Activated T-helper 9 cell treated with anti-CD3 and anti-CD28 coated beads, Interleukin-2, amount 50 U/mL, for 16 hours (primary cell): ENCODE measurements at places on chromosomes 2 and 18.

GRCh38 chr2:85318222-85319074, 9.3 kb downstream of the TGOLN2 start:
- DNase-seq: no peak

- DNase-seq: no peak
These were observed 1052.3 kb upstream of the ZEB2 start for GRCh38 chr2:145572238-145572637.

GRCh38 chr18:62518460-62519375, 4.1 kb upstream of the ZCCHC2 start:
- no peak for DNase-seq

GRCh38 chr18:50563376-50563775, 3.5 kb downstream of the MAPK4 start:
- no peak for DNase-seq

DNA sequence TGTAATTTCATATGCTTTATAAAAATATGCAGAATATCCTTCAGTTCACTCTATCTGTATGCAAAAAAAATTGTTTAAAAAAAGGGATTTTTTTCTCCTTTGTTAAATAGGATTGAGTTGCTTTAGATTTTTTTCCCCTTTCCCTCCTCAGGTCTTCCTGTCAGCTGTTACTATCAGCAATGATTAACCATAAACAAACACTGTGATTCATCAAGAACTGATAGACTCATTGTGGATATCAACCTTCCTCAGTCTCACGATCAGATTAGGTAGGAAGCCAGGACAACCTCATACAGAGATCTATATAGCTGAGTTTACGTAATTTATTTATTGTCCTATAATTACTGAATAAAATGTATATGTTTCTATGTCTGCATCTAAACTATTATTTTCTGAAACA, 2136.2 kb upstream of the CELF4 start:
- DNase-seq: no peak

GRCh38 chr2:219829667-219830352, 202.4 kb downstream of the SLC4A3 start:
- no peak for DNase-seq

GRCh38 chr18:7273301-7273921, 42.5 kb downstream of the LRRC30 start:
- DNase-seq: no peak
